ENCODE measurements at places on chromosomes 2 and 18. TPM values are rescaled to one million over a fixed set of nuclear protein-coding genes. Genes with fewer than 3 reads are reported as not detected.

GRCh38 chr2:55213822-55214221, 18.3 kb downstream of the CLHC1 start:
- DNase-seq: no peak

The PRKAG3 gene
- total RNA-seq: 2.5 TPM

The MARCHF4 gene
- total RNA-seq: not detected

DNA sequence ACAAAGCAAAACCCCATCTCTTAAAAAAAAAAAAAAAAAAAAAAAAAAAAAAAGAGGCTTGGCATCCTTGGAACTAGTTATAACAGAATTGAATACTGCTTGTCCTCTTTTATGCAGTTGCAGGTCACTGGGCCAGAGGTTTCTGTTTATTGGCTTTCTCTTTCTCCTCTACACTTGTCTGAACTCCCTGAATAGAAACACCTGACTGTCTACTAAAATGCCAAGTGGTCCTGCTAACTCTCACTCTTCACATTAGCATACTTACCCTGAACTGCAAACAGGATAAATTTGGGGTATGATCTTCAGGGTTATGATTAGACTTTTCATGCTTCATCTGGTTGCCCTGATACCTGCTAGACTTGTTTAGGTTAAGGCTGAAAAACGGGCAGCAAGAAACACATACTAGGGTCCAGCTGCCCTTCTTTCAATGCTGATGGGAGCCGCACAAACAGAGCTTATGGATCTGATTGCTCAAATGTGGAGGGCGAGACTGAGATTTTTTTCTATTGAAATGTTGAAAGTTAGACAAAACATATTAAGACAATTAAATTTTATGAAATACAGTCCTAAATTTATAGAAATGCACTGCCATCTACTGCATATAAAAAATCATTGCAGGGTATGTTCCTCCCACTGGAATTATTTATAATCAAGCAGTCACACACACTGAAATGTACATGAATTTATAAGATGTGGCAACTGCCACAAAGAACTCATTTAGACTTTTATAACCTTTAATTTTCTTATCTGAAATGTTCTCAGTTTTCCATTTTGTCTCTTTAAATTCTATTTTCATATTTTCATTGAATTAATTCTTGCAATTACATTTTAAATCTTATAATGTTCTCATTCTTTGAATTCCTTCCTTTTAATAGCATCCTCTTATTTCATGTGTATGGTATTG, 40.8 kb downstream of the GTF3C3 start:
- no peak for DNase-seq

DNA sequence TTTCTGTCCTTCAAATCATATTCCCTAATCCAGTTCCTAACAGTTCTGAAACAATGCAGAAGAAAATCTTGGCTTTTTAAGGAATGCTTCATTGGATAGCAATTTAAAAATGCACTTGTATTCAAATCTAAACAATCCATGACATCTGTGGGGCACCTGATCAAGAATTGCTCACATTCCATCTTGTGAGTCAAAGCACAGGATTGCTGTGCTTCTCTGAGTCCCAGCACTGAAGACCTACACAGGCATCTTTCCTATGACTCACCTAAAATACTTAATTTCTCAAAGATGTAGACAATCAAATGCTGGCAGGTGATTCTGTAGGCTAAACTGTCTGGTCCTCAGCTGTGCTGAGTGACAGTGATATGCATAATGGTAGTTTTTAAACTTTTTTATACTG, 10.1 kb upstream of the ATP8B1 start:
- no peak for DNase-seq

DNA sequence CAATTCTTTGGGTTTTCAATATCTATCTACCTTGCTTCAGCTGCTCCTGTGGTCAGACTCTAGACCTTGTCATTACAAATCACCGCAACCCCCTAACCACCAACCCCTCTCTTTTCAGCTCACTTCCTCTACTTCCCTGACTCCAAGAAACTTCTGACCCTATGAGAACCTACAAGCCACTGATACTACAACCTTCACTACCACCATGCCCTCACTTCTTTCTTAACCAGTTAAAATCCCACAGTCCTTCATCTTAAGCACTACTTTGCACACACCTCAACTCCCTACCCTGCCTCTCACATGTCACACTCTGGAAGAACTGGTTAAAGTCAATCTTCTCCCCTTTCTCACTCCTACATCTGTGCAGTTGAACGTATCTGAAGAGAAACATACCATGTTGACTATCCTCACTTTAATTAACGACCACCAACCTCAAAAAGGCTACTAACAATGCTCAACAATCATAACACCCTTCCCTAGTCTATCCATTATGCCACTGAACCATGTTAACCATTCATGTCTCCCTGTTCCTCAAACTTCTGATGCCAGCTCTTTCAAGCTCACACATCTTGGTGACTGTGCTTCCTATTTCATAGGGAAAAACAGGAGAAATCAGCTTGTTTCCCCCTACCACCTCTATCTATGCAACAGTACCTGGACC, 12.6 kb downstream of the EIF2AK3 start:
- no peak for DNase-seq

The DYNAP gene
- total RNA-seq: 0.10 TPM
